ENCODE measurements at places on chromosomes 2 and 18. TPM values are rescaled to one million over a fixed set of nuclear protein-coding genes. Genes with fewer than 3 reads are reported as not detected.

Gene MAPRE2
- total RNA-seq = 10.4 TPM

Gene ASPRV1
- total RNA-seq = 0.25 TPM

Gene HK2
- 0.95 TPM for total RNA-seq

Gene BOLA3
- total RNA-seq = 150 TPM

Gene KLHL30
- total RNA-seq = 0.25 TPM

Gene UGT1A1
- 0.78 TPM for total RNA-seq

Gene NOSTRIN
- total RNA-seq = 2.7 TPM
